Retinal pigment epithelial cell (primary cell): ENCODE measurements at places on chromosomes 3 and 15.

- no peak for DNase-seq
Measured at GRCh38 chr3:165624761-165625160, 212.5 kb downstream of the BCHE start.

DNA sequence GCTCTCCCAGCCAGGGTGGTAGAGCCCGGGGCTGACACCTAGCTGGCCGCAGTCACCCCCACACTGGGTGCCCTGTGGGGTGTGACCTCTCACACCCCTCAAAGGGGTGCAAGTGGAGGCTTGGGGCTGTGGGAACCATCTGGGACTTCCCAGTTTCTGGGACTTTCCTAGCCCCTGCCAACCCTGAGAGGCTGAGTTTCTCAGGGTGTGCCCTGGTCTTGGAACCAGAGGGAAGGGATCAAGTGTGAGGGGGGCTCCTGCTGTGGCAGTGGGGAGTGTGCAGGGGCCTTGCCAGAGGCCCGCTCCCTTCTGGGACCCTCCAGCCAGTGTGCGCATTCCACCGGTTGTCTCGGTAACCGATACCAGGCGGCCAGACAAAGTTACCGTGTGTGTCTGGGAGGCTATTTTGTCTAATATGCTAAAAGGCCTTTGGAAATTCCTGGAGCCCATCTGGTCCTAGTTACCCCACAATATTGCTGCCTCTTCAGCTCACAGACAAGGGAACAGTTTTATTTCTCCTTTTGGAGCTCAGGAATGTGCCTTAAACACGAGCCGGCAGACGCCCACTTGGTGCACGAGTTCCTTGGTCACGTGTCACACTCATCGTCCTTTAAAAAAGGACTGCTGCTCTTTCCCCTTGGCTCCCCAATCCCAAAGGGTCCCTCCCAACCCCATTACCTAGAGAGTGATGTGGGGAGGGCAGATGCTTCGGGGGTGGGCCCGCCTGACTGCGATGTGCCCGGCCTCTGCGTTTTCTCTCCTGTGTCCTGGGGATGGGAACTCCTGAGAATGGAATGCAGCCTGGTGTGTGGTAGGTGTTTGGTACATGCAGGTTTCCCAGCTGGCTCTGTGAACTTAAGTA lies 33.2 kb downstream of the HDAC11 start:
- DNase-seq = no peak

GRCh38 chr15:90787881-90788280 lies 70.7 kb downstream of the BLM start:
- no peak for DNase-seq

DNA sequence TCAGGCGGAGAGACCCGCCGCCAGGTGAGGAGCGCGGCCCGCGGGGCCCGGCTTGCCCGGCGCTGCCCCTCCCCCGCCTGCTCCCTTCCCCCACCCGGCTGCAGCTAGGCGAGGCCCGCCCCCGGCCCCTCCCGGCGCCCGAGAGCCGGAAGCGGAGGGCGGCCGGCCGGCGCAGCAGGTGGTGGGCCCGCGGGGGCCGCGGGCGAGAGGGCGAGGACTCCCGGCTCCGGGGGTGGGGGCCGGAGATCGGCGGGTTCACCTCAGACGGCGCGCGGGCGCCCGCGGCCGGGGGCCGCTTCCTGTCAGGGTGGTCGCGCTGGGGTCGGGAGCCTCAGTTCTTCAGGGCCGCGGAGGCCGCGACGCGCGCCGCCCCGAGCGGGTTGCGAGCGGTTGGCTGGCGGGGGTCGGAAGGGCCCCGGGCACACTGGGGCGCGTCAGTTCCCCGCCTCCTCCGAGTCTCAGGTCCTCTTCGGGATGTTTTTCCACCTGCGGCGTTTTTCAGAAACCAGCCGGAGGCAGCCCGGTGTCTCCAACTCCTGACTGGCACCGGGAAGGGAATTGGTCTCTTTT lies 395 bp downstream of the ZFAND6 start:
- no peak for DNase-seq

DNA sequence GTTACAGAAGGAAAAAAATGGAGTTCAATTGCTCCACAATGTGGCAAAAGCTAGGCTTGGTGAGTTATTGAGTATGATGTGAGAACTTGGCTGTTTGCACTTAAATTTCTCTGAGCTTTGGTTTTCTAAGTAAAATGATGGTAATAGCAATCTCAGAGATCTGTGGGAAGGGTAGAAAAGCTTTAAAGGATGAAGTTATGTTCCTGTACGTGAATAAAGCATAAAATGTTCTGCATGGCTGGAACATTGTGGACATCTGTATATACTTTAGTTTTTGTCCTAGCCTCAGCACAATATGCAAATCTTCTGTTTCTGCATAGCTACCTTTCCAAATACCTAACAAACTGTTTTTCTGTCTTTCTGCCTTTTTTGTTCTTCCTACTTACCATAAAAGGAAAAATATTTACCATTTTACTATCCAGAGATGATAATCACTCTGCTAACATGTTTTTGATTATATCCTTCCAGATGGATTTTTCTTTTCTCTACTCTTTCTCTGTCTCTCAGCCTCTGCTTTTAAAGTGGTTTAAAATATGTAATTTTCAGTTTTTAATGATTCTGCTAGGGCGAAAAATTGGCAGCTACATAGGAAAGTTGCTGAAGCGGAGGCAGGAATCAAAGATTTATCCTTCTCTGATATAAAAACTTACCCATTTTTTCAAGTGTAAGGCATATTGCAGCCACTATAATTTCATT lies 188.1 kb downstream of the FNDC3B start:
- no peak for DNase-seq
